Heart right ventricle (tissue), 16 donors: ENCODE measurements at places on chromosomes 2 and 18. TPM values are rescaled to one million over a fixed set of nuclear protein-coding genes. Genes with fewer than 3 reads are reported as not detected.

Gene NIF3L1
- total RNA-seq: 19.3 TPM

DNA sequence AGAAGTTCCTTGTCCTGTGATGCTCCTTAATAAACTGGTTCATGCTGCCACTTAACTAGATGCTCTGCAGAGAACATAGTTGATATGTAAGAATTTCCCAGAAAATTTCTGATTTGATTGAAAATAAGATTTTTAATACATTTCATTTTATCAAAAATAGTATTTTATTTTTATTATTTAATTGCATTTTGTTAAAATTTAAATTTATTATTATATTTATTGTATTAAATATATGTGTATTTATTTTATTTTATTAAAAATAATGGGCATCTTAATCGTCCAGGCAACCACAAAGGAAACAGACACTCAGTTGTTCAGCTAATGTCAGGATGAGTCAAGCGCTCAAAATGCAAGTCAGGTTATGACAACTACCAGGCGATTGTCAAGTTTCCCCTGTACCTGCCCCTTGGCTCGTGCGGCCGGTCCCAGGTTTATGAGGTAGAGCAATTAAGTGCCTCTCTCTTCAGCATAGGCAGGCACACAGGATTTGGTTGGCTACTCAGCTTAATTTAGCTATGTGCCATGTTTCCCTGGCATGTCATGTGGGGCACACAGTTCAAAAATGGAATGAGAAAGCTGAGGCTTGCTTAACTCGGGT lies 361.2 kb downstream of the RND3 start:
- DNase-seq: no peak

DNA sequence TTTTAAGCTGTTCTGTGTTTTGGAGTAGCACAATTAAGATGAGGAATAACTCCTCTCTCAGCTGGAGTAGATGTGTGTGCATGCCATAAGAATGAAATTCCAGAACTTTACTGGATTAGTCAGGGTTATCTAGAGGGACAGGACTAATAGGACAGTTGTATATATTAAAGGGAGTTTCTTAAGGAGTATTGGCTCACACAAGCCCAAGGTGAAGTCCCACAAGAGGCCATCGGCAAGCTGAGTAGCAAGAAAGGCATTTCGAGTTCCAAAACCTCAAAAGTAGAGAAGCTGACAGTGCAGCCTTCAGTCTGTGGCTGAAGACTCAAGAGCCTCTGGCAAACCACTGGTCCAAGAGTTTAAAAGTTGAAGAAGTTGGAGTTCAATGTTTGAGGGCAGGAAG lies 113.7 kb downstream of the RIT2 start:
- no peak for DNase-seq

DNA sequence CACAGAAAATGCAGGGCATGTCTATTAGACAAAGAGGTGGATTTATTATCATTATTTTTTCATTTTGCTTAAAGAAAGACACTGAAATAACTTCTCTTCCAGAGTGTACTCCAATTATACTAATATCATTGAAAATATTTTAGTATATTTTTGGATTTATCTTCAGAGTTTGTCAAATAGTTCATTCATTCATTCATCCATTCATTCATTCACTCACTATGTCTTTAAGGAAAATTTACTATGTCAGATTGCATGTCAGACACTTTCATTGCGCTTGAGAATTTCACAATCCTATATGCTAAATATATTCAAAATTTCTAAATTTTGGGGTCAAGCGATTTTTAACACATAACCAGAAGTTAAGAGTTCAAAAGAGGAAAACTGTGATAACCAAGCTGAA lies 479.1 kb downstream of the ZEB2 start:
- DNase-seq: no peak

DNA sequence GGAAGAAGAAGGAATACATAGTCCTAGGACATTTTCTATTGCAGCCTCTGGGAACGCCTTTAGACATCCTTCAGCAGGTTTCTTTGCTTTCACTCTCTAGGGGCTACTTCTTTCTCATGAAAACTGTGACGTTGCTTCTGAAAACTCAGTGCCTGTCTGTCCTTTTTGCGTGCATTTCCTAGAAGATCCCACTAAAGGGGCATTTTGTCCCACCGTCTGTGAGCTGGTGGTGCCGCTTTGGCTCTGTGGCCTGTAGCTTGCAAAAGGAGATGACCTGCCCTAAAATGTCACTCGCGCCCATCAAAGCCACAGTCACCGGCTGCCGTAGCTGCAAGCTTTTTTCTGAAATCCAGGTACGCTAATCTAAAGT lies 579 bp downstream of the STAT4 start:
- no peak for DNase-seq
